KG1 (cell line): ENCODE measurements at places on chromosomes 6 and 20.

DNA sequence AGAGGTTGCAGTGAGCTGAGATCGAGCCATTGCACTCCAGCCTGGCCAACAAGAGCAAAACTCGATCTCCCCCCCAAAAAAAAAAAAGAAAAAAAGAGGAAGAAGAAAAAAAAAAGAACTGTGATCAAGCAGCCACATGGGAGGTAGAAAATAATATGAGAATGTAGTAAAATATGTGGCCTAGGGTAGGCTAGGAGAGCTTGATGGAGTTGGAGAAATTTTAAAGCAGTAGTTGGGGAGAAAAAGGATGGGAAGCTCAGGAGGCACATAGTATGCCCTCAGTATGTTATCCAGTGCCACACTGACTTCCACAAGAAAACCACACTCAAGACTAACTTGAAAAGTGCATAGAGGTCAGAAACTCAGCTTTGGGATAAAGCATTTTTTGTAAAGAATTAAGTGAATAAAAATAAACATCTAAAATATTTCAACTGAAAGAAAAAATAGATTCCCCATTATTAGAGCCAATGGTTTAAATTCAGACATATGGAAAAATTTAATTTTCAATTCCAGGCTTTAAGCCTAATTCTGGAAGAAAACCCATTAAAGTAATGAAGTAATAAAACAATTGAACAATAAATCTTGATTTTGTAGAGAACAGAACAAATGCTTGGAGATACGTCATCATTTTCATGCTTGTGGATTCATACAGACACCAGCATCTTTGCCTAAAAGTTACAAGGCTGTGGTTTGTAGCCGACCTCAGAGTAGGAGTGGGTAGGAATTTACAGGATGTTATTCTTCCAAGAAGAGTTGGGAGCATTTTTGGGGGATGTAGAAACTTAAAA, 34.7 kb downstream of the PLEKHG1 start:
- no peak for DNase-seq

GRCh38 chr20:1949347-1950100, 44.3 kb downstream of the PDYN start:
- no peak for DNase-seq

DNA sequence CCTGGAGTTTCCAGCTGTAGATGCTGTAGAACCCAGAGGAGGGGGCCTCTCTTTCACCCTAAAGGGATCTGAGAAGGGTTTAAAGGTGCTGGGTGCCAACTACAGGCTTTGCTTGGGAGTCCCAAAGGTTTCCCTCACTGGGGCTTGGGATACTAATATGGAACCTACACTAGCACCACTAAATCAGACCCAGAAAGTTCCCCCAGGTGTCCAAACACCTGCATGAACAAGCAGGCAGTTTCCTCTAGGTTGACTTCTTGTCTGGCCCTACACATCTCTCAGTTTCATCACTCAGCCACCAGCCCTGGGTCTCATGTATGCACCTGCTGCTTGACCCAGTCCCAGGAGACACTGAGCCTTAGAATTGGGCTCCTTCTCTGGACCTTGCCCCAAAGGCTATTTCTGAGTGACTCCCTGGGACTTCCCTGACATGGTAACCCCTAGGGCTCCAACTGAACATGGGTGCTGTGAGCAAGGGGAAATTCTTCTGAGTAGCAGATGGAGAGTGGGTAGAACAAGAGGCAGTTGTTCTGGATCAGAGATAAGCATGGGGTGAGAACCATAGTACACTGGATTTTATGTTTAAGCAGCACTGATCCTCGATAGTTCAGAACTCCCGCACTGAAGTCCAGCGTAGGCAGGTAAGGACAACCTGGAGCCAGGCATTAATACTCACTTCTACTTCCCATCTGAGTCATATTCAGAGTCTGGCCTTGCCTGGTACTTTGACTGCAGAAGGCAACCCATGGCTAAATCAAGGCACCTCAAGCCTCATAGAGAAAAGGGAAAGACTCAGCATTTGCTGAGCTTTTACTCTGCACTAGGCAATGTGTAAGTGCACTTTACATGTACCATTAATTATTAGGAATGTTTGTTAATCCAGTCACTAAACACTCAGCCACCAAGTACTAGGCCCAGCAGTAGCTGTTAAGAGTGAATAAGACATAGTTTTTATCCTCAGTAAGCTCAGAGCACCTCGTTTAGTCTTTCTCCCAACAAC, 16.8 kb downstream of the BCL2L1 start:
- no peak for DNase-seq

GRCh38 chr6:157685596-157686280, 137.3 kb upstream of the SNX9 start:
- DNase-seq, result no peak

- no peak for DNase-seq
Measured at GRCh38 chr6:76381612-76382011, 309.1 kb upstream of the IMPG1 start.

DNA sequence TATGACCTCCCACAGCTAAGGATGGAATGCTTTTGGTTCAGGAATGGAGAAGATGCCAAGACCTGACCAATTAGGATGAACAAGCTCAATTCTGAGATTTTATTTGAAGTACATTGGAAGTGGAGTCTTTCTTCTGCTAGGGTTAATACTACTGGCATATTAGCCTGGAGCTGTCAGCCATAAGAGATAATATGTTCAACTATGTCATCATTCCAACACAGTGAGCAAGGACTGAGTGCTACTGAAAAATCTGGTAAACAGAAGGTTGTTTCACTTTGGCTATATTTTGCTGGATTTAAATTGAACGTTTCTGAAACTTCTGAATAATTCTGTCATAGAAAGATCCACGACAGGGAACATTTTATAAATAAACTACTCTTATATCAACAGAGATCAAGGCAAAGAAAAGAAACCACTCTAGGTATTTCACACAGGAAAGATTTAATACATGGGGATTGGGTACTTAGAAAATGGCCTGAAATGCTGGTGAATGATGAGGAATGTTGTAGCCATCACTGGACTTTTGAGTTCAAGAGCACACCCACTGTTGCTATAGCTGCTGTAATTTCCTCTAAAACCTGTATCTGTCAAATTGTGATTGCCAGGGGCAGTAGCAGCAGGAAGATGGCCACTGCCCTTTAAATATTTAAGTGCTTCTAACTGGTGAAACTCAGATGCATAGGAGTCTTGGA, 200.5 kb downstream of the PLCB4 start:
- no peak for DNase-seq

GRCh38 chr6:169534039-169534421, 167.8 kb downstream of the WDR27 start:
- no peak for DNase-seq

- DNase-seq, result no peak
Measured at GRCh38 chr6:137000825-137001224, 43.9 kb downstream of the IL20RA start.

- no peak for DNase-seq
Measured at GRCh38 chr6:11224252-11224965, 8.1 kb downstream of the NEDD9 start.

DNA sequence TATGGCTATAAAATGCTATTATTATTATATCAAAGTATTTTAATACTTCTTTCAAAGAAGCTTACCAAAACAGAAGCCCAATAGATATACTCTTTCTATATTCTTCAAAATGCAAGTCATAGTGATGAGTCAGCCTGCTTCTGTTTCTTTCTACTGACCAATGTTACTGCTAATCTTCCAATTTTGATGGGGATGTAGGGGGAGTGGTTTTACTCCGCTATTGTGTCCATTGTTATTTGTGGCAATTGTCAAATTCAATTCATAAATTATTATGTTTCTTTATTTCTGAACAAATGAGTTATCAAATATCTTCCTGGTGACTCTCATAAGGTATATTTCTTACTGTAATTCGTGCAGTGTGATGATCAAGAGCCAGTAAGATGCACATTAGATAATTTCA, 221.5 kb upstream of the DEFB112 start:
- DNase-seq, result no peak

DNA sequence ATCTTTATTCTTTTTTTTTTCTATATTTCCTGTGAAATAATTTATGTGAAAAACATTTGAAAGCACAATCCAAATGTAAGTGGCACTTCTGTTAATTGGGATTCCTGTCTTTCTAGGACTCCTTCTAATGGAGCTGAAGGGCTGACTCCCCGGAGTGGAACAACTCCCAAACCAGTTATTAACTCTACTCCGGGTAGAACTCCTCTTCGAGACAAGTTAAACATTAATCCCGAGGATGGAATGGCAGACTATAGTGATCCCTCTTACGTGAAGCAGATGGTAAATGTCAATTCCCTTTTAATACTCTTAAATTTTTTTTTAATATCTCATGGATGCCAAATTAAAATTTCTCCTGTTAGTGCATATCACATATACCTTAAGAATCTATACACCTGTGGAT, 35.0 kb downstream of the CDC5L start:
- DNase-seq, result no peak

GRCh38 chr20:11012975-11013374, 339.2 kb upstream of the JAG1 start:
- DNase-seq, result no peak

GRCh38 chr6:90087106-90087833, 193.0 kb downstream of the GJA10 start:
- DNase-seq, result no peak

- DNase-seq, result no peak
Measured at GRCh38 chr6:28383235-28384142, 16.1 kb downstream of the ZSCAN12 start.

- DNase-seq, result no peak
Measured at GRCh38 chr6:11653028-11653583, 115.6 kb downstream of the TMEM170B start.

DNA sequence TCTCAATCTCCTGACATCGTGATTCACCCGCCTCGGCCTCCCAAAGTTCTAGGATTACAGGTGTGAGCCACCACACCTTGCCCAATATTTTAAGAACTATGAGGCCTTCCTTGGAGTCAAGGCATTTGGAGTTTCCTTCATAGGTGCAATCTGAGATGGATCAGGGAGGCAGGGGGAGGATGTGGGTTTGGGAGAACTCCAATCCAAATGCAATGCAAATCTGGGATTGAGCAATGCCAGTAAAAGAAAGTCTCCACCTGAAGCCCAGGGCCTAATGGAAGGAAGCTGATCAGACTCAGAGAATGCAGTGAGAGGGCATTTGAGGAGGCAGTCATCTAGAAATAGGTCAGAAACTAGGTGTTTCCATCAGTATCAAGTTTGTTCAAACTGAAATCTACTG, 21.2 kb downstream of the RSPH3 start:
- no peak for DNase-seq

GRCh38 chr6:6248651-6249050, 71.8 kb downstream of the F13A1 start:
- no peak for DNase-seq

DNA sequence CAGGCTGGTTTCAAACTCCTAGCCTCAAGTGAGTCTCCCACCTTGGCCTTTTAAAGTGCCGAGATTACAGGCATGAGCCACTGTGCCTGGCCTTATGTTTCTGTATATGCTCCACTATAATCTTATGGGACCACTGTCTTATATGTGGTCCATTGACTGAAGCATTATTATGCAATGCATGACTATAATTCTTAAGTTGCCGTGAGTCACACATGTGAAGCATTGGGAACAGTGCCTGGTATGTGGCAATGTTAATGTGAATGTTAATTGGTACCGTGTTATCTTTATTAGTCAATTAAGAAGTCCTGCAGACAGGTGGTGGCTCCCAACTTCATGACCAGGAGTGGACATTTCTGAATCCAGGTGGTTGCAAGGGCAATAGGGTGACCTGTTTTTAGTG, 14.7 kb upstream of the ASXL1 start:
- no peak for DNase-seq

DNA sequence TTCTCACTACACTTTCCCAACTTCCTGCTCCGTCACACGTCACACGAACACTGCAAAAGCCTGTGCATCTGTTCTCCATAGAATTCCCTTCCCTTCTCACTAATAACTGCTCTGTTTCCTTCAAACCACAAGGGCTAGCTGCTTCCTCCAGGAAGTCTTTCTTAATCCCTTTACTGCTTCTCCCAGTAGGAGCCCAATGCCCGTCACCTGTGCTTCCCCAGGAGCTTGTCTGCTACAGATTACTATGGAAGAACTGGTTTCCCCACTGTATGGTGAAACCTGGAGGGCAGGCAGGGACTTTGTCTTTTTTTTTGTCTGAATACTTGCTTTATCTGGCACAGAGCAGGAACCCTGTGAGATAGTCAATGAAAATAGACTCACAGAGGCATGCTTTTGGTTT, 444.7 kb upstream of the MAP3K7 start:
- no peak for DNase-seq

DNA sequence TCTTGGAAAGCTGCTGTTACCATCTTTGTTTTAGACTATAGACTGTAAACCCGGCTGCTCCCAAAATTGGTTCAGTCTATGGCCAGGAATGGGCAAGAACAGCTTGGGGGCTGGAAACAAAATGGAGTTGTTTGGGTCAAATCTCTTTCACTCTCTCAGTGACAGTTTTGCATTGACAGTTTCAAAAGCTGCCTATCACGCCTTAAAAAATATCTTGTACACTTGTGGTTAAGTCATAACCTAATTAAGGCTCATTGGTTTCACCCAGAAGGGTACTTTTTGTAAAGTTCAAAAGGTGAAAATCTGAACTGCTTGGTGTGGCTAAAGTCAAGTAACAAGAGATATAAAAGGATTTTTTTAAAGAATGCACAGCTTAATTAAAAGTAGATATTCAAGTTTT, 76.1 kb upstream of the PRL start:
- no peak for DNase-seq

DNA sequence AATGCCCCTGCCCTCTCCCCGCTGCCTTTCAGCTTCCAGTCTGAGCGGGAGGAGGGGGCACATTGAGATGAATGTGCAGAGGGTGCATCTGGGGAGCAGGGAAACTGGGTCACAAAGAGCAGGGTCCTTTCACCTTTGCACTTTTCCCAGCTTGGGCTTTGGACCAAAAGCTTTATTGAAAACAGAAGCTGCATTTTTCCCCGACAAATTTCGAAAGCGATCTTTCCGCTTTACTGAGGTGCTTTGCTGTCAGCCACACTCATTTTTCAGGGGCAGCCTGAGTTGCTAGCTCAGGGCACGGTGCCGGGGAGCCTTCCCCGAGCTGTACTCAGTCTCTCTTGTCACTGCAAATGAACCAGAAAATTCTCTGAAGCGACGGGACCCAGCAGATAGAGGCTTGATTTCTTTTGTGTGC, 283.7 kb upstream of the SOX4 start:
- DNase-seq, result no peak

- DNase-seq, result no peak
Measured at GRCh38 chr6:33452496-33452895, 1.9 kb upstream of the ZBTB9 start.

GRCh38 chr20:31595654-31596411, 9.3 kb upstream of the ID1 start:
- no peak for DNase-seq

GRCh38 chr20:63739130-63740069, at the start of gene SLC2A4RG:
SLC2A4RG (plus strand) TSS chr20:63739776; CDS start chr20:63739913, 137 bp downstream.
- no peak for DNase-seq

- DNase-seq, result no peak
Measured at GRCh38 chr6:46421939-46422338, 69.3 kb downstream of the RCAN2 start.

GRCh38 chr6:88513920-88514319, 347.8 kb upstream of the CNR1 start:
- no peak for DNase-seq

GRCh38 chr6:135088818-135089809, 34.5 kb upstream of the HBS1L start:
- peak; percentile 20 for DNase-seq

GRCh38 chr6:146944809-146945208, 259.4 kb upstream of the STXBP5 start:
- DNase-seq, result no peak

GRCh38 chr6:131255434-131255833, 120.2 kb downstream of the AKAP7 start:
- DNase-seq, result no peak
